IMR-90 (cell line): ENCODE measurements at places on chromosomes 12 and 14.

GRCh38 chr12:129901254-129901653 is 2.6 kb downstream of the TMEM132D start:
- H3K27ac ChIP-seq = no peak overlapping the region
- H3K4me1 ChIP-seq = no peaks in the 10 kb centered on the region
- no peak overlapping the region for H3K4me3 ChIP-seq
- no peaks in the 10 kb centered on the region for H3K27me3 ChIP-seq
- DNase-seq = no peak
- no peaks in the 10 kb centered on the region for H3K36me3 ChIP-seq

DNA sequence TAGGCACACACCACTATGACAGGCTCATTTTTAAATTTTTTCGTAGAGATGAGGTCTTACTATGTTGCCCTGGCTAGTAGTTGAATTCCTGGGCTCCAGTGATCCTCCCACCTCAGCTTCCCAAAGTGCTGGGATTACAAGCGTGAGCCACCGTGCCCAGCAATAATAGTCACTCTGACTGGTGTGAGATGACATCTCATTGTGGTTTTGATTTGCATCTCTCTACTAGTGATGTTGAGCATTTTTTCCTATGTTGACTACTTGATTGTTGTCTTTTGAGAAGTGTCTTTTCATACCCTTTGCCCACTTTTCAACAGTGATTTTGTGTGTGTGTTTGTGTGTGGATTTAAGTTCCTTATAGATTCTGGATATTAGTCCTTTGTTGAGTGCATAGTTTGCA is 26.3 kb downstream of the ATP2A2 start:
- H3K36me3 ChIP-seq = peaks cover 37% of the 10 kb centered on the region
- DNase-seq = no peak
- no peak overlapping the region for H3K27ac ChIP-seq
- H3K4me1 ChIP-seq = peaks cover 20% of the 10 kb centered on the region
- no peak overlapping the region for H3K4me3 ChIP-seq

DNA sequence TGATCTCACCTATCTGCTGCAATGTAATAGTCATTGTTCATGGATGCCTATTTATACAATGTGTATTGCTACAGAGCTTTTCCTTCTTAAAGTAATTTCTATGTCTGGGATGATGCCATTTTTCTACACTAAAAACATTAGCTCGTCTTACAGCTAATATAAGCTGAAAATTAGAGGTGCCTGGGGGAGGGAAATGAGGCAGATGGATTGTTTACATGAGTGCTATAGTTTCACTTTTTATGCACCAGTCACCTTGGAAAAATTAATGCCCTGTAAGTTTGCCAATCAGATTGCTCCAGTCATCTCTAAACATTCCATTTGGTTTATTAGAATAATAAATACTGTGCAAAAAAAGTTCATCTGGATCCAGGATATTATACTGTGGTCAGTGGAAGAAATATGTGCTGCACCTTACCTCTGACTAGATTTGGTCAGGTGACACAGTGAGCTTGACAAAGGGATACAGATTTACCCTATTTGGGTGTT is 436.2 kb downstream of the RAD51B start:
- H3K4me1 ChIP-seq = peaks cover 7% of the 10 kb centered on the region
- no peaks in the 10 kb centered on the region for H3K36me3 ChIP-seq
- DNase-seq = peak; percentile 93

GRCh38 chr14:103135333-103136260 is 12.3 kb downstream of the TNFAIP2 start:
- H3K4me1 ChIP-seq = peaks cover 17% of the 10 kb centered on the region
- no peaks in the 10 kb centered on the region for H3K36me3 ChIP-seq
- no peak for DNase-seq
- no peaks in the 10 kb centered on the region for H3K27me3 ChIP-seq
- H3K4me3 ChIP-seq = no peak overlapping the region

DNA sequence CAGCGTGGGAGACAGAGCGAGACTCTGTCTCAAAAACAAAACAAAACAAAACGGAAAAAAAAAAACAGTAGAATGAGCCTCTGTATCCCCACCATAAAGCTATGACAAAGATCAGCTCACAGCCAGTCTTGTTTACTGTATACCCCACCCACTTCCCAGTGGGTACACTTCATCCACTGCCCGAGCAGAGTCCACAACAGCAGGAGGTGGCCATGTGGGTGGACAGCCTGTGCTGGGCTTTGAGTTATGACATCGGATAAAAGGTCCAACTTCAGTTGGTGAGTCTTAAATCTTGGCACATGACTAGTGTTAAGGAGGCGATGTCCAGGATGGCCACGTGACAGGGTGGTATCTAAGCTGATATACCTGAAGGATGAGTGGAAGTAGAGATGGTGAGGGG is 34.8 kb upstream of the MAPKAPK5 start:
- no peaks in the 10 kb centered on the region for H3K27me3 ChIP-seq
- H3K4me3 ChIP-seq = no peak overlapping the region
- no peaks in the 10 kb centered on the region for H3K4me1 ChIP-seq
- DNase-seq = no peak

DNA sequence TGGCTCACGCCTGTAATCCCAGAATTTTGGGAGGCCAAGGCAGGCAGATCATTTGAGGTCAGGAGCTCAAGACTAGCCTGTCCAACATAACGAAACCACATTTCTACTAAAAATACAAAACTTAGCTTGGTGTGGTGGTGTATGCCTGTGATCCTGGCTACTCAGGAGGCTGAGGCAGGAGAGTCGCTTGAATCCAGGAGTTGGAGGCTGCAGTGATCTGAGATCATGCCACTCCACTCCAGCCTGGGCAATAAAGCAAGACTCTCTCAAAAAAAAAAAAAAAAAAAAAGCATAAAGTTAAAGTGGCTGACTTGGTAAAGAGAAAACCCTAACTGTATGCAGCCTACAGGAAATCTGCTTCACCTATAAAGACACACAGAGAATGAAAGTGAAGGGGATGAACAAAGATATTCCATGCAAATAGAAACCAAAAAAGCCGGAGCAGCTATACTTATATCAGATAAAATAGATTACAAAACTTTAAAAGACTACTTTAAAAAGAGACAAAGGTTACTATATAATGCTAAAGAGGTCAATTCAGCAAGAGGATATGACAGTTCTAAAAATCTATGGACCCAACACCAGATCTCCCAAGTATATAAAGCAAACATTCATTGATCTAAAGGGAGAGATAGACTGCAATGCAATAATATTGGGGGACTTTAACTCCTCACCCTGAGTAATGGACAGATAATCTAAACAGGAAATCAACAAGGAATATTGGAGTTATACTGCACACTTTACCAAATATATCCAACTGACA is 4.1 kb downstream of the CLEC2B start:
- H3K27me3 ChIP-seq = no peaks in the 10 kb centered on the region
- H3K27ac ChIP-seq = no peak overlapping the region
- H3K4me3 ChIP-seq = no peak overlapping the region
- H3K4me1 ChIP-seq = no peaks in the 10 kb centered on the region

GRCh38 chr14:42222924-42223471 is 616.3 kb downstream of the LRFN5 start:
- H3K4me3 ChIP-seq = no peak overlapping the region
- no peak overlapping the region for H3K27ac ChIP-seq
- no peaks in the 10 kb centered on the region for H3K27me3 ChIP-seq
- H3K36me3 ChIP-seq = no peaks in the 10 kb centered on the region
- H3K4me1 ChIP-seq = no peaks in the 10 kb centered on the region; the same call in 1 of the 2 replicates

DNA sequence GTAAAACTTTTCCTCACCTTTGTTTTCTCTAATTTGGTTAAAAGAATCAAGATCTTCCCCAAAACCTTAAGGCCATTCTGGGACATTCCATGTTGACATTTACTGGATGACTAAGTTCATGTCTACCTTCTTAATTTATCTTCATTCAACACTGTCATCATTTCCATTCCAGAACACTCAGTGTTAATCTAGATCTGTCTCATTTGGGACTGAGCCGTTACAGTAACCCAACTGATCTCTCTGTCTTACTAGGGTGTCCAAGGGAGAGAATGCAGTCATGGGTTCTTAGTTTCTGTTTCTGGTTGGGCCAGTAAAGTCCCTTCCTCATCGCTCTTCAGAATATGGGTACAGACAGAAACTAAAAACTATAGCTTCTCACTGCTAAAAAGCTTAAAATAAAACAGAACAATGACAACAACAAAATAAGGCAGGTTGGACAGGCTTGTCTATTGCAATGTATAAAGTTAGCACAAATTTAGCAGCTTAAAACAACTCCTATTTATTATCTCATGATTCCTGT is 144.8 kb downstream of the ASCL1 start:
- H3K4me3 ChIP-seq = no peak overlapping the region
- no peaks in the 10 kb centered on the region for H3K36me3 ChIP-seq
- H3K27ac ChIP-seq = no peak overlapping the region
- DNase-seq = no peak
- no peaks in the 10 kb centered on the region for H3K4me1 ChIP-seq

DNA sequence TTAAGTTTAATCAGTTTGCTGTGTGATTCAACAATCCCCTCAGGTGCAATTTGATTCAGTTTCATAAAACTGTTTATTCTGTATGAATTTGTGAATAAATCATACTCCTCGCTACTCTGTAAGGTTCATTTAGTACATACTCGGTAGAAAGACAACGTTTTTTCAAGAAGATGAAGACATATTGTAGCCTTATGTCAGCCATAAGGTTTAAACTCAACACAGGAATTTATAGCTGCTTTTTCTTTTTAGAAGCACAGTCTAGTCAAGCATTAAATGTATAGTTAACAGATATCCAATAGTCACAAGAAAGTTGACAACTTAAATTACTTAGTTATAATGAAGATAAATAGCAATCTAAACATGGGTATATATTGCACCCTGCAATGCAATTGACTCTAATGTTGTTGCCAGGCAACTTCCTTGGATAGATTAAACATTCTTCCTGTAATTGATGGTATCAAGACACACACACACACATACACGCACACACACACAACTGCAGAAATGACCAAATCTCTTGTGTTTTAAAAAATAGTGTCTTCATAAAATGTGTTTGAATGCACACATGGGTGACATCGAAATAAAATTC is 151.5 kb upstream of the MGAT4C start:
- H3K4me3 ChIP-seq = no peak overlapping the region
- H3K27me3 ChIP-seq = no peaks in the 10 kb centered on the region
- no peak overlapping the region for H3K27ac ChIP-seq
- DNase-seq = no peak
- no peaks in the 10 kb centered on the region for H3K4me1 ChIP-seq

DNA sequence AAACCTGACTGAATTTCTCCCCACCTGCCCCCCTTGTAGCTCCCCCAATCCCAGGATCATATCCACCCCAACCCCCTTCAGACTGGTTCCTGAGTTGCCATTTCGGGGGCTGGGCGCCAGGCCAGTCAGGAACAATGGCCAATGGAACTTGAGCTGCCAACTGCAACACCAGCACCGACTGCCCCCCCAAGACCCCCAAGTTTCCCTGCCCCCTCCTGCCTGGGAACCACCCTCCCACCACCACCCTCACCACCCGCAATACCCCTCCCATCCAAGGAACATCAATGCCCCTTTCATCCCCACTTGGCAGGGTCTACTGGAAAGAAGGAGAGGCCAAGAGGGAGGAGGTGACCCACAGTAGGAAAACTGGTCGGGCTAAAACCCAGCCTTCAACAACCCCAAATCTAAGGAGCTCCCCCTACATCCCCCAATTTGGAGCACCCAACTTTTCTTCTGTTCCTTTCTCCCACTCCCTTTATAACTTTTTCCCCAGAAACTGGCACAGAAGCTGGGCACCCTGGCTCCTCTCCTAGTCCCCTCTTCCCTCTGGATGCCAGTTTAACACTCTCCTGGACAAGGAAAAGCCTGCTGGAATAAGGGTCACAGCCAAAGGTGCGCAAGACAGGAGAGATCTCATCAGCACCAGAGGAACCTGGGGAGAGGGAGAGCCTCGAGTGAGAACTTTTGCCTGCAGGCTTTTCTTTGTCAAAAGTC is 1.6 kb upstream of the NDRG2 start:
- H3K36me3 ChIP-seq = no peaks in the 10 kb centered on the region
- H3K4me1 ChIP-seq = no peaks in the 10 kb centered on the region
- no peak overlapping the region for H3K27ac ChIP-seq
- DNase-seq = no peak

GRCh38 chr12:117629454-117629853 is 268.0 kb upstream of the NOS1 start:
- H3K4me3 ChIP-seq = no peak overlapping the region
- no peaks in the 10 kb centered on the region for H3K36me3 ChIP-seq
- H3K27ac ChIP-seq = no peak overlapping the region
- H3K4me1 ChIP-seq = no peaks in the 10 kb centered on the region
- no peaks in the 10 kb centered on the region for H3K27me3 ChIP-seq
- DNase-seq = no peak

DNA sequence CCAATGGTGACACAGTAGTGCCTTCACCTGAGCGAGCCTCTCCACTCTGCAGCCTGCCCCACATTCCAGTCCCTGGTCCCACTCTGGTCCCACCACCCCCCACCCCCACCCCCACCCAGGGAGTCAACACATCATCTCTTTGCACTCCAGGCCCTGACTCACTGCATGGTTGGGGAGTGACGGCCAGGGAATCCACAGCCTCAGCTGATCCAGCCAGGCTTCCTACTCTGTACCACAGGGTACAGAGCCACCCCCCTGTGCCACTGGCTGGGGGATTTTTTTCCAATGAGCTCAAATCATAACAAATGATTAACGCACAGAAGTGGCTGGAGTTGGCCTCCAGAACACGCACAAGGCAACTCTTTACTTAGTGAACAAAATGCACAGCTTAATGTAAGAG is 233.7 kb downstream of the NTF3 start:
- no peaks in the 10 kb centered on the region for H3K36me3 ChIP-seq
- H3K4me3 ChIP-seq = no peak overlapping the region
- peak overlapping the region; percentile 61 for H3K27ac ChIP-seq
- H3K27me3 ChIP-seq = no peaks in the 10 kb centered on the region
- DNase-seq = peak; percentile 95

GRCh38 chr12:116582610-116583009 is 23.4 kb downstream of the MAP1LC3B2 start:
- no peaks in the 10 kb centered on the region for H3K36me3 ChIP-seq
- H3K4me3 ChIP-seq = no peak overlapping the region
- H3K27me3 ChIP-seq = peaks cover 6% of the 10 kb centered on the region

DNA sequence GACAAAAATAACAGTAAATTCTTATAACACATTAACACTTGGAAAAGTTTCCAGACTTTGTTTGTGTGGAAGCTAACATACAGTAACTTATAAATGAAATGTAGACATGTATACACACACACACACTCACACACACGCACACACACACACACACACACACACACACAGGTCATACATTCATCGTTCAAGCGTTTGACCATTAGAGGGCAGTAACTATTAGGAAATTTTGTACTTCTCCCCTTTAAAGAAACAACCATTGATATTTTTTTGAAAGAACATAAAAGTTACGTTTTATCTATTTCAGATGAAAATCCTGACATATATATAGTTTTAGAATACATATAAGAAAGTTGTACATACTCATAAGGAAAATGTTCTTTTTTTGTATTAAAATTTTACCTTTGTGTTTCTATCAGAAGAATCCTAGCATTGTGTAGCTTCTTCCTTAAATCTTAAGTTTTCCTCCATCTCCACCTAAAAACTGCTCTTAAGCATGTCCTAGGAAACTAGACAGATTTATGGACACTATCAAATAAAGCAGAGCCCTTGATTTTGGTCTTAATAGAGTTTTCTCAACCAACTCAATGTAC is 29.0 kb downstream of the PTPRQ start:
- H3K4me3 ChIP-seq = no peak overlapping the region
- no peaks in the 10 kb centered on the region for H3K27me3 ChIP-seq
- H3K36me3 ChIP-seq = no peaks in the 10 kb centered on the region
- H3K27ac ChIP-seq = peak overlapping the region; percentile 71; the same call in 1 of the 2 replicates
- peak; percentile 81 for DNase-seq

GRCh38 chr14:49954171-49954631 is 61.3 kb downstream of the ARF6 start:
- H3K27ac ChIP-seq = peak overlapping the region; percentile 36; the same call in 1 of the 2 replicates
- DNase-seq = peak; percentile 71
- H3K36me3 ChIP-seq = no peaks in the 10 kb centered on the region
- no peak overlapping the region for H3K4me3 ChIP-seq
- H3K27me3 ChIP-seq = no peaks in the 10 kb centered on the region
